ENCODE measurements at places on chromosomes 12 and 14. TPM values are rescaled to one million over a fixed set of nuclear protein-coding genes. Genes with fewer than 3 reads are reported as not detected.
A peak's percentile ranks its signal among the peaks of the same experiment; 100 is the strongest.

Gene PHETA1
- total RNA-seq, result 3.2 TPM

DNA sequence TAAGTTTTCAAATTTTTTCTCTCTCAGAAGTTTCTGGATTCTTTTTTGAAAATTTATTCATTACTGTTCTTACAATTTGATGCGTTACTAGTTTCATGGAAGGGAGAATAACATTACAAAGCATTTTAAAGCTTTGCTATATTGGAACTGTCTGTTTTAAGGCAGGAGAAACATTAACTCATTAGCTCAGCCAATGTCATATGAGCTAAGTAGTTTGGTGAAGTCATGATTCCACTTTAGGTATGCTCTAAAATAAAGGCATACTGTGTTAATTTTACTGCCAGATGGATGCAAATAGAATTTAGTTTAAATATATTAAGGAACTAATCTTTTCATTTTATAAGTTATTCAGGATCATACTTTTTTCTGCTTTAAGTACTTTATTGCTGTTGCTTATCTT, 46.0 kb downstream of the ARID2 start:
- no peak for DNase-seq
- H3K36me3 ChIP-seq, result no peaks in the 10 kb centered on the region
- peaks cover 2% of the 10 kb centered on the region for H3K4me1 ChIP-seq
- H3K27ac ChIP-seq, result no peak overlapping the region
- no peak overlapping the region for H3K4me3 ChIP-seq

DNA sequence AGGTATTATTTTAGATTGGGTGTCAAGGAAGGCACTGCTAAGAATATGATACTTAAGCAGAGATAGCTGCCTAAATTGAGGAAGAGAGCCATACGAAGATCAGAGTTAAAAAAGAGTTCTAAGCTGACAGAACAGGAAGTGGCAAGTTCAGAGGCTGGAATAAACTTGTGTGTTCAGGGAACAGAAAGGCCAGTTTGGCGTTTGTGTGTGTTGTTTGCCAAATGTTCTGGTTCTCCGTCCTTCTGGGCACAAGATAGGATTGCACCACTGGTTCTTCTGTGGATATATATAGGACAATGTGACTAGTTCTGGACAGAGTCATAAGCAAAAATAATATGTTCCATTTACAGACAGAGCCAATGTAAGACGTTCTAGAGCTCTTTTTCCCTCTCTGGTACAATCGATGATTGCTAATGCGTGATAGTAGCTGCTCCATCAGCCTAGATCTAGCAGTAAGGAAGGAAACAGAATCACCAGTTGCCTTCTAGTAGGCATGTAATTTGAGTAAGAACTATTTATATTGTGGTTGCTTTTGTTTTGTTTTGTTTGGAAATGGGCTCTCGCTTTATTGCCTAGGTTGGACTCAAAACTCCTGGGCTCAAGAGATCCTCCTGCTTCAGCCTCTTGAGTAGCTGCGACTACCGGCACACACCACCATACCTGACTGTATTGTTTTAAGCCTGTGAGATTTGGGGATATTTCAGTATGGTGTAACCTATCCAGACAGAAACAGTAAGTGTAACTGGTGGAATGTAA, 7.4 kb downstream of the BBS10 start:
- no peak overlapping the region for H3K27ac ChIP-seq
- H3K4me3 ChIP-seq, result no peak overlapping the region
- H3K4me1 ChIP-seq, result peaks cover 6% of the 10 kb centered on the region

GRCh38 chr12:61524851-61525250, 735.4 kb upstream of the USP15 start:
- H3K36me3 ChIP-seq, result no peaks in the 10 kb centered on the region
- no peaks in the 10 kb centered on the region for H3K27me3 ChIP-seq
- DNase-seq, result no peak
- H3K4me1 ChIP-seq, result no peaks in the 10 kb centered on the region

DNA sequence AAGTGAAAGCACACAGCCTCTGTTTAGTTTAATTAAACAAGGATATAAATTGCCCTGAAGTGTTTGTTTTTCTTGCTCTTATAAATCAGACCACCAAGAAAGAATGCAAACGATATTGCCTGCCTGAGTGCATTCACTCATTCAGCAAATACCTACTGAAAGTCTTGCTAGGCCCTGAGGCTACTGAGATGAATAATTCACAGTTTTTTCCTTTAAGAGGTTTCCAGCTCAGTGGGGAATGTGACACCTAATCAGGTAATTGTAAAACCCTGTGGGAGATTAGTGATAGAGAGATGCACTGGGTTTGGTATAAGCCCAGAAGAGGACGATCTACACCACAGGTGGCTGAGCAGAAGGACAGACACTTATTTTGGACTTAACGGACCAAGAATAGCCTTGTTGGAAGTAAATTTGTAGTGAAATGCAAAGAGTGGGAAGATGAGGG, 151.4 kb downstream of the SLC35F4 start:
- no peak overlapping the region for H3K27ac ChIP-seq
- H3K4me1 ChIP-seq, result no peaks in the 10 kb centered on the region
- no peak for DNase-seq
- no peaks in the 10 kb centered on the region for H3K36me3 ChIP-seq
- H3K4me3 ChIP-seq, result no peak overlapping the region

GRCh38 chr12:101697930-101698799, 725 bp downstream of the CHPT1 start:
- peaks cover 7% of the 10 kb centered on the region for H3K4me1 ChIP-seq
- DNase-seq, result peak; percentile 7
- no peaks in the 10 kb centered on the region for H3K36me3 ChIP-seq
- peak overlapping the region; percentile 99 for H3K4me3 ChIP-seq
- peak overlapping the region; percentile 91 for H3K27ac ChIP-seq
- H3K27me3 ChIP-seq, result no peaks in the 10 kb centered on the region

All from IMR-90 (cell line).